DMS 273 treated with DMSO at 0.1 percent for 48 hours (cell line): ENCODE measurements at places on chromosomes 6 and 20.

DNA sequence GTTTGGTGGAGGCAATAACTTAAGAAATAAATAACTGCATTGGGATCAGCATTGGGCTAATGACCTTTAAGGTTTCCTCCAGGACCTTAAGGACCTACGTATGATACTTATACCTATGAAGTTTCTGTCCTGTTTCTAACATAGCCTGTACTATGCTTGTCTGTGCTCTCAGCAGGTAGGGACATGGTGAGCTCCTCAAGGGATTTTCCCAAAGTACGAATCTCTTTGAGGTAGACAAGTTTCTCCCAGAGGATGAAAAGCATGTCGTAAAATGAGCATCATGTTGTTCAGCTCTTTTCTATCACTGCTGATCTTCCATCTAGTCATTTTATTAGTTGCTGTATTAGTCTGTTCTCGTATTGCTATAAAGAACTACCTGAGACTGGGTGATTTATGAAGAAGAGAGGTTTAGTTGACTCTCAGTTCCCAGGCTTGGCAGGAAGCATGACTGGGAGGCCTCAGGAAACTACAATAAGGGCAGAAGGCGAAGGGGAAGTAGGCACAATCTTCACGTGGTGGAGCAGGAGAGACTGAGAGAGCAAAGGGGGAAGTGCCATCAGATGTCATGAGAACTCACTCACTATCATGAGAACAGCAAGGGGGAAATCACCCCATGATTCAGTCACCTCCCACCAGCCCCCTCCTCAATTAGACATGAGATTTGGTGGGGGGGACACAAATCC, 77.8 kb upstream of the TGM3 start:
- no peak for DNase-seq

DNA sequence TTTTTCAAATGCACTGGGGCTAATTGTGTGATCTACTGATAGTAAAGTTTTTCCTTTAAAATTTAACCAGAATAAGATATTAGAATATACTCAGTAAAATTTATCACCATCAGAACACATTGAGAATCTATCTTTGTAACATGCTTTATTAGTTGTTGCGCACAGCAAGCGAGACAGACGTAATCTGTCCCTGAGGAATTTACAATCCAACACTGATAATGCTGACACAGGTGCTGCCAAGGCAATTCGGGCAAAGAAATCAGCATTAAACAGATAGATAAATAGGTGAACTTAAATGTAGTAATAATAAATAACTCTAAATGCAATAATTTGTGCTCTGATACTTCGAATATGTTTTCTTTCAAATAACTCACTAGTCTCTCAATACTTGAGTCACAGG, 607.2 kb downstream of the HTR1B start:
- no peak for DNase-seq

GRCh38 chr6:6584310-6585002, 4.1 kb upstream of the LY86 start:
- no peak for DNase-seq

GRCh38 chr20:59721386-59721785, 117.0 kb downstream of the PHACTR3 start:
- no peak for DNase-seq

DNA sequence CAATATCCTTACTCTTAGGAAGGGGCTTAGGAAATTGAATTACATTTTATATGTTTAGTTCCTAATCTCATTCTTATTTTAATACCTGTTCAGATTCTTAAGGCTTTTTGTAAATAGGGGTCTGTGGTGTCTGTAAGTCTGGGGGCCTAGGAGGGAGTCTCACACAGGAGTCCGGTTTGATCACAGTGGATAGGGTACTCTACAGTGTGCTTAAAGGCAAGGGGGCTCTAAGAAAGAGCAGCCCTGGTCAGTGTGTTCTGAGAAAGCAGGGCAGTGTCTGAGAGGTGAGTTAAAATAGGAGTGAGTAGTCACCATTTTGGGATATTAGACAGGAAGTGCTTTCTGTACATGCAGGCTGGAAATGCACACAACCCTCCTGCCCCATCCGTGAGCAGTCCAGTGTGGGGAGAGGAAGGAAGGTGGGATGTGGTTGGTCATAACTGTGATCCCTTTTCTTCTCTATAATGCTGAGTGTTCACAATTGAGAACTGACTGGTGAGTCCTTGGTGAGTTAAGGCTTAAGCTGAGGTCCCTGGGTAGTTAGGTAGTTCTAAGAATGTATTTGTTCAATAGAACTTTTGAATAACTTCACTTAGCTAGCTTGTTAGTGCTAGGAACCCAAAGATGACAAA, 50.0 kb downstream of the CDKAL1 start:
- no peak for DNase-seq

- DNase-seq: no peak
These were observed 56.9 kb downstream of the FAM217A start for GRCh38 chr6:4021854-4022695.

- DNase-seq: no peak
These were observed 637 bp upstream of the SLC22A3 start for GRCh38 chr6:160347259-160348222.

DNA sequence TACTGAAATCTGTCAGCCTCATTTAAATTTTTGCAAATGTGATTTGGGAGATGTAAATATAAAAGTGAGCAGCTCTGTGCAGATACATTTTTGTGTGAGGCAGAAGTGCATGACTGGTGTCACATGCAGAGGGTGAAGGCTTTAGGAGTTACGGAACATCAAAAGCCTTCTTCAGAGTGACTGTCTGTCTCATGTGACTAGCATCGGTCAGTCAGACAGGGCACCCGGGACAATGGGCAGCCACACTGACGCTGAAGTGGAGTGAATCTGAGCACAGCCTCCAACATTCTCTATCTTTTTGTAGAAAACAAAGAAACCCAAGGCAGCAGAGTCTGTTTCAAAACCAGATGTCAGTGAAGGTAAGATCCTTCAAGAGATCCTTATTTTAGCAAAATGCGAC, 7.9 kb upstream of the FAM209A start:
- DNase-seq: no peak
